ENCODE measurements at places on chromosomes 11 and 22. TPM values are rescaled to one million over a fixed set of nuclear protein-coding genes. Genes with fewer than 3 reads are reported as not detected.

GRCh38 chr11:66363805-66364535 is 7.6 kb downstream of the SLC29A2 start:
- no peak for DNase-seq

DNA sequence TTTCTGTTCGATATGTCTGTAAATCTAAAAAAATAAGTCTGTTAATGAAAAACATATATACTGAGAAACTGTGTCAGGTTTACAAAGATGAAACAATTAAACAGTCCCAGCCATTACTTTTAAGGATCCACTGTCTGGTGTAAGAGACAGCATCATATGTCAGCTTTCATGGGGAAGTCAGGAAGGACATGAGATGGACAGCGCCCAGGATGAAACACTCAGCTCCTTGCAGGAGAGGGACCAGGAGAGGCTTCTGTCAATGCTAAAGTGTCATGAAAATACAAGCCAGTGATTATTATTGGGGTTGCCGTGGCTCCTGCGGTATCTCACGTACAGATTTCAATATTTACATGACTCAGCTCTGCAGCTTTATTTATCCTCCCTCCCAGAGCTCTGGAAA is 1524.6 kb downstream of the TBC1D22A start:
- DNase-seq, result no peak

GRCh38 chr22:40387746-40388145 is 17.4 kb downstream of the SGSM3 start:
- DNase-seq, result no peak

DNA sequence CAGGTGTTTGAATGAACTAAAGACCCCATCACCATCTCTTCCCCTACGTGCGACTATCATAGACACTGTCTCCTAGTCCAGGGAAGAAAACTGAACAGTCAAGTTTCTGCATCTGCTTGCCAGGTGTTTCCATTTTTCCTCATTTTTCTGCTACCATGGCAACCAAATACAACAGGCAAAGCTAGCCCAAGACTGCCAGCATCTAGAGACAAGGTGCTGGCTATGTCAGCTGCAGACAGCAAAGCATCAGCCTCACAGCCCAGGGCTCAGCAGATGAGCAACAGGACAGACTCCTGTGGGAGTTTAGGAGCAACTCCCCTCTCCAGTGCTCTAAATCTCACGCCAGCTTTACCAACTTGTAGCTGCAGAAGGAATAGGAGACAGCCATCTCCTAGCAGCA is 124.3 kb downstream of the C11orf58 start:
- no peak for DNase-seq

DNA sequence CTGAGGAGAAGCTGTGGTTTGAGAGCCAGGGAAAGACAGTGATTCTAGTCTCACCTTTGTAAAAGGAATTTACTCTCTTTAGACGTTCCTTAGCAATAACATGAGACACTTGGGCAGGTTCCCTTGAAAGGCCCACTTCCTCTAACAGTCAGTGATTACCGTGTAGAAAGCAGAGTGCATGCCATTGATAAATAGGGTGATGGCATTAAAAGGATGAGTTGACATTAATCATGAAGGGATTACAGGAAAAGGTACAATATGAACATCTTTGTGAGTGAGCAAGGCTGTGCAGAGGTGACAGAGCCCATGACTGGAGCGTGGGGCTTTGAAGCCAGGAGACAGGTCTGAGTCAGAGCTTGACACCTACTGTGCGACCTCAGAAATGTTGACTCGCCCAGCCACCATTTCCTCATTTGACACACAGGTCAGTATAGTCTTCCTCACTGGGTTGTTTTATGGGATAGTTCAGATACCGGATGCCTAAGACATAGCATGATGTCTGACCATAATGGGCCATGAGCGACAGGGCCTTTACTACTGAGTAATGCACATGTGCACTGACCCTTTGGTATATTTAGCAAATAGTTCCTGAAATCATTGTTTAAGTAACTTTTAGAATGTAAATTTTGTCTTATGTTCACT is 341.7 kb upstream of the MTNR1B start:
- no peak for DNase-seq

OR4C13 gene
- not detected for total RNA-seq

CDC45 gene
- total RNA-seq, result not detected

OR52H1 gene
- total RNA-seq, result not detected

SCO2 gene
- total RNA-seq, result not detected
